ENCODE measurements at places on chromosomes 11 and 22.

GRCh38 chr22:39249086-39249704 lies 4.4 kb upstream of the PDGFB start:
- DNase-seq = no peak

DNA sequence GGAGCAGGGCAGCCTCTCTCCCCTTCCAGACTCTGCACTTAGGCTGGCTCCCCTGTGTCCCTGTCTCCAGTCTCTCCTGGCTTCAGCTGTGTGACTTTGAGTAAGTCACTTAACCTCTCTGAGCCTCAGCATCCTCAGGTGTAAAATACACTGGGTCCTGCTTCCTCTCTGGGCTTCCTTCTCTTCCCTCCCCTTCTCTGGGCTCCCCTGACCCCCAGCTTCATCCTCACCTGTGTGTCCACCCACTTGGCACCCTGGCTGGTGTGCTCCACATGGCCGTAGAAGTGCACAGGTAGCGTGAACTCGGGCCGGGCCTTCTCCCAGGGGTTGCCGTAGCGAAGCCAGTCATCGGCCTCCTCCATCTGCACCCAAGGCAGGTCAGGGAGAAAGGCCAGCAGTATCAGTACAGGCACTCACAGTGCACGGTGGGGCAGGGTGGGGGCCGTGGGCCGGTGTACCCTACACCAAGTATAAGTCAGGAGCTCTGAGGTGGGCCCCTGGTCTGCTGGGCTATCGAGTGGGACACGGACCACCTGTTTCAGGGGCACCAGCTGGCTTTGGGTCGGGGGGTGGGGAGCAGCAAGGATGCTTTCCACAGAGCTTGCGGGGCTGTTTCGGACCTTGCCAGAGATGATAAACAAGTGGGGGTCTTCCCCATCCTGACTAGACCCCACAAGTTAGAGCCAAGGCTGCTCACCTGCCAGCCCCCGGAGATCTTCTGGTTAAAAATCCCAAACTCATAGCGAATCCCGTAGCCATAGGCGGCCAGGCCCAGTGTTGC lies 2.0 kb downstream of the PYGM start:
- no peak for DNase-seq

DNA sequence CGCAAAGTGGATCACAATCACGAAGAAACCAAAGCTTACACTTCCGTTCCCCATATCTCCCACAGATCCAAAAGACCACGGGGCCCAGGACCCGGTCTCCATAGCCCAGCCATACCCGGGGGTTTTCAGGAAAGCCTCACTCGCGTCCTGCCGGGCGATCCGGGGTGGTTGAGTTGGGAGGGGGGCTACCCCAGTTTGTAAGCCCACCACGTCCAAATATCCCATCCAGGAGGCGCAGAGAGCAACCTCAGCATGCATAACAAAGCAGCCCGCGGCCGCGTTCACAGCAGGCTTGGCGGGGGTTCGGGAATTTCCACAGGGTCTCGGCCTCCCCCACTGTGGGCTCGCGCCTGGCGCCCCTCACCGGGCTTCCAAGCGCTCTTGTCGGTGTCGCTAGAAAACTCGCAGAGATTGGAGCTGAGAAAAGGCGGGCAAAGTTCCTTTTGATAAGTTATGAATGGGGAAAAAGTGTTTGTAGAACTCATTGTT lies 9.5 kb downstream of the SDF2L1 start:
- no peak for DNase-seq

DNA sequence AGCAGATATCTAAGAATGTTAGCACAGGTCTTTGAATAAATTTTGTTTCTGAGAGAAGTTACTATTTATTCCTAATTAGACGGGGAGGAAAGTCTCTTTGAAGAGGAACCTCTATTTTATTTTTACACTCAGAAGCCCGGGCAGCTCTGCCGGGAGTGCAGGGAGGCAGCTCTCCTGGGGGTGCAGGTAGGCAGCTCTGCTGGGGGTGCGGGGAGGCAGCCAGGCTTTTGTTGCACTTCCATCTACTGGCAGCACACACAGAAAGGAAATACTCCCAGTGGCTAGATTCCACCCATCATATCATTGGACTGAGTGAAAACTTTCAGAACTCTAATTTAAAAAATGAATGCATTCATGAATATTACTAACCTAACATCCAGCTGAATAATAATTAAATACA lies 24.6 kb downstream of the OR10A6 start:
- no peak for DNase-seq

GRCh38 chr22:39434243-39434653 lies 22.6 kb upstream of the MGAT3 start:
- DNase-seq = peak; percentile 88

- DNase-seq = no peak
Observed at GRCh38 chr11:9607511-9607899, 34.0 kb downstream of the WEE1 start.

GRCh38 chr11:120241277-120241676 lies 1.3 kb downstream of the POU2F3 start:
- no peak for DNase-seq

DNA sequence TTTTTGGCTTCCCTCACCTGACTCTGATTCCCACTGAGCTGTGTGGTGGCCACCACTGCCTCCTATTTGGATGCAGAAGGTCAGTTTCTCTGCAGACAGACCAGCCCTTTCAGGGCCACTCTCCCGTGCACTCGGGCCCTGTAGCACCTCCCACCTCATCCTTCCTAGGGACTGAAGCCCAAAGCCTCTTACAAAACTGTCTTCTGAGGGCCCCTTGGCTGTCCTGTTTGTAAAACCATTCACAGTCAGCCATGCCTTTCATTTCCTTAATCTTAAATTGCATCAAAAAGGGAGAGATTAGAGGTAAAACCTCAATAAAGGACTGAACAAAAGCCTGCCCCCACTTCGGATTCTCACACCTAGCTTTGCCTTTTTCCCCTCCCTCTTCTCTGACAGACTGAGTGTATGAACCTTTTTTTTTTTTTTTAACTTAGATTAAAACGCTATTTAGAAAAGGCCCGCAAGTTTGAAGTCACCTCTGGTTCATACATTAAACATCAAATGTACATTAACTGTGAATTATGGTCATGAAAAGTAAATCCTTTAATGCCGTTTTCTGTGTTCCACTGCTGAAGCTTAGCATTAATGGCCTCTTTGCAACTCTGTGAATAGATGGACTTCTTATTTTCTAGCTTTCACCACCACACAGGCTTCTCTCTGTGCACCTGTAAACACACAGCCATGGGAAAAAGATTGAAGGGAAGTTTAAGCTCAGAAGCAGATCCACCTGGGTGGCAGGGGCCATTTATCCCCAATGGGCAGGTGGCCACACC lies 247.2 kb upstream of the CADM1 start:
- no peak for DNase-seq

DNA sequence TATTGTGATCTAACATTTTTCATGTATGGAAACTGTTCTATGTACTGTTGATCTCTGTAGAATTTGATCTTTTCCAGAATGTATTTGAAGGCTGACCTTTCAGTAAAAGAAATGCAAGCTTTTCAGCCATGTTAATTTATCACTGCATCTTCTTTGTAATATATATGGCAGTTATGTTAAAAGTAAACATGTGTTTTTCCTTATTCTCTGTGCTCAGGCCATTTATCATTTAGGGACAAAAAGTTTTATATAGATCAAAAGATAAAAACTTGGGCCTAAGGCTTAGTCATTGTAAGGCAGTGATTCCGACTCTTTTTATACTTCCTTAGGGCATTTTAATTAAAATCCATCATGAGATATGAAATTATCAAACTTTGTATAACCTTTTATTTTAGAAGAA lies 48.7 kb downstream of the KDM2A start:
- no peak for DNase-seq

GRCh38 chr22:17988800-17989513 lies 35.4 kb downstream of the MICAL3 start:
- DNase-seq = no peak

GRCh38 chr11:70324376-70325115 lies 54.1 kb downstream of the PPFIA1 start:
- no peak for DNase-seq

GRCh38 chr22:48919187-48919590 lies 908.5 kb downstream of the BRD1 start:
- DNase-seq = no peak

- peak; percentile 78 for DNase-seq
Observed at GRCh38 chr11:112174789-112175598, at the start of gene BCO2. Gene BCO2 (plus strand): TSS chr11:112175512. CDS start chr11:112175602, 90 bp downstream.

- no peak for DNase-seq
Observed at GRCh38 chr11:12319988-12320387, 57.4 kb upstream of the PARVA start.

GRCh38 chr11:14359501-14360031 lies 583 bp upstream of the RRAS2 start:
- DNase-seq = no peak

DNA sequence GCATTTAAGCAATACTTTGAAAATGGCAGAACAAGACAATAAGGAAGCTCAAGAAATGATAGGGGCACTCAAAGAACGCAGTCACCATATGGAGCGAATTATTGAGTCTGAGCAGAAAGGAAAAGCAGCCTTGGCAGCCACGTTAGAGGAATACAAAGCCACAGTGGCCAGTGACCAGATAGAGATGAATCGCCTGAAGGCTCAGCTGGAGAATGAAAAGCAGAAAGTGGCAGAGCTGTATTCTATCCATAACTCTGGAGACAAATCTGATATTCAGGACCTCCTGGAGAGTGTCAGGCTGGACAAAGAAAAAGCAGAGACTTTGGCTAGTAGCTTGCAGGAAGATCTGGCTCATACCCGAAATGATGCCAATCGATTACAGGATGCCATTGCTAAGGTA lies 51.9 kb downstream of the SPECC1L start:
- no peak for DNase-seq

GRCh38 chr11:93654226-93654625 lies 7.3 kb upstream of the CEP295 start:
- no peak for DNase-seq

DNA sequence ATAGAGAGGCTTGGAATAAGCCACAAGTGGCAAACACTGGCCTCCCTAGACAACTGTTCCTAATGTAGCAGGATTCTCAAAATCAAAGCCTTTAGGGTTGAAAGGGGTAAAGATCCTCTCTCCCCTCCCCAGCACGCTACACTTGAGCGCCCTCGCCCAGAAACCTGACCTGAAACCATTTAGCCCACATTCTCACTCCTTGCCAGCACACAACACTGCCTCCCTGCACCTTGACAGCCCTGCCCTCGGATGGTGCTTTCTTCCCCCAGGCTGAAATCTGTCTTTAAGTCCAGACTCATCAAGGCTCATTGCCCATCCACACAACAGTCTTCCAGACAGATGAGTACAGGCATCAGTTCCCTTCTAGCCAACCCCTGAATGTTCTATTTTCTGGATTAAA lies 26.5 kb downstream of the CWC15 start:
- DNase-seq = no peak
